Fibroblast of lung (primary cell): ENCODE measurements at places on chromosomes 3 and 15. TPM values are rescaled to one million over a fixed set of nuclear protein-coding genes. Genes with fewer than 3 reads are reported as not detected.

The CAND2 gene
- total RNA-seq = 12.1 and 16.7 TPM in 2 replicates

The ISLR gene
- 14.0 and 17.7 TPM in 2 replicates for total RNA-seq

The GOLGA6B gene
- not detected in 2 replicates for total RNA-seq

The DLEC1 gene
- total RNA-seq = under 0.01 TPM in 2 replicates

The CPN2 gene
- total RNA-seq = not detected in 2 replicates

The PDCD6IP gene
- 76.5 and 99.4 TPM in 2 replicates for total RNA-seq

The EHHADH gene
- 4.1 and 6.8 TPM in 2 replicates for total RNA-seq

The TTC21A gene
- 1.5 and 2.1 TPM in 2 replicates for total RNA-seq

The VWA5B2 gene
- total RNA-seq = not detected in 2 replicates

The ANAPC13 gene
- 91.7 and 93.3 TPM in 2 replicates for total RNA-seq

The MCF2L2 gene
- total RNA-seq = under 0.01 TPM in 2 replicates

The NPAP1 gene
- not detected in 2 replicates for total RNA-seq

The SCAMP5 gene
- total RNA-seq = 0.50 and 1.5 TPM in 2 replicates

The FRMD5 gene
- total RNA-seq = 1.3 and 4.3 TPM in 2 replicates

The ARL6IP5 gene
- 132 and 209 TPM in 2 replicates for total RNA-seq

The C3orf33 gene
- 3.6 TPM in 2 replicates for total RNA-seq

The TMEM44 gene
- total RNA-seq = 9.2 and 14.9 TPM in 2 replicates

The NECTIN3 gene
- total RNA-seq = 45.2 and 58.1 TPM in 2 replicates

The PRRT3 gene
- total RNA-seq = 1.5 and 3.8 TPM in 2 replicates

The DLL4 gene
- under 0.01 TPM in 2 replicates for total RNA-seq

The SI gene
- total RNA-seq = not detected in 2 replicates

The MASP1 gene
- 56.2 and 328 TPM in 2 replicates for total RNA-seq

The CCDC191 gene
- 1.8 and 3.3 TPM in 2 replicates for total RNA-seq

The SERPINI1 gene
- total RNA-seq = 1.3 and 5.8 TPM in 2 replicates

The RTP1 gene
- under 0.01 TPM in 1 of 2 replicates, not detected in the other for total RNA-seq

The NOP10 gene
- 151 and 189 TPM in 2 replicates for total RNA-seq

The CLDN16 gene
- under 0.01 and 0.33 TPM in 2 replicates for total RNA-seq
